ENCODE measurements at places on chromosomes 6 and 20.

- DNase-seq: peak; percentile 13
These were observed 42.5 kb upstream of the ARMC2 start for GRCh38 chr6:108805611-108806167.

GRCh38 chr6:164106345-164106769 is 691.8 kb downstream of the QKI start:
- DNase-seq: no peak

- DNase-seq: no peak
These were observed 14.0 kb downstream of the DEFB110 start for GRCh38 chr6:50007819-50008218.

GRCh38 chr6:134875367-134875766 is 74.5 kb downstream of the ALDH8A1 start:
- DNase-seq: no peak

DNA sequence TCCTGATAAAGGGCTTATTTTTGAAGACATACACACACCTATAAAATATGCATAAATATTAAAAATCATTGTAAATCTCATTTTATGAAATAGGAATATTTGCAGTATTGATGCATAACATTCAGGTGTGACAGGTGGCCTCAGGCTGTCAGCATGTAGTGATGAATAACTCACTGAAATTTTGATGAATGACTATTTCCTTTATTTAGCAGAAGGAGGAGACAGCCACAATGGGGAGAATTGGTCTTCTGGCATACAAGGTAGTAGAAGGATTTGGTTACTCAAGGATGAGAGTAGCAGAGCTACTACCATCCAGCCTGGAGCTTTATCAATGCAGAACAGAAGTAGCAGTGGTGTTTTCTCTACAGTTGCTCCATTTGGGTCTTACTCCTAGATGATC is 47.2 kb downstream of the RGS17 start:
- DNase-seq: no peak

DNA sequence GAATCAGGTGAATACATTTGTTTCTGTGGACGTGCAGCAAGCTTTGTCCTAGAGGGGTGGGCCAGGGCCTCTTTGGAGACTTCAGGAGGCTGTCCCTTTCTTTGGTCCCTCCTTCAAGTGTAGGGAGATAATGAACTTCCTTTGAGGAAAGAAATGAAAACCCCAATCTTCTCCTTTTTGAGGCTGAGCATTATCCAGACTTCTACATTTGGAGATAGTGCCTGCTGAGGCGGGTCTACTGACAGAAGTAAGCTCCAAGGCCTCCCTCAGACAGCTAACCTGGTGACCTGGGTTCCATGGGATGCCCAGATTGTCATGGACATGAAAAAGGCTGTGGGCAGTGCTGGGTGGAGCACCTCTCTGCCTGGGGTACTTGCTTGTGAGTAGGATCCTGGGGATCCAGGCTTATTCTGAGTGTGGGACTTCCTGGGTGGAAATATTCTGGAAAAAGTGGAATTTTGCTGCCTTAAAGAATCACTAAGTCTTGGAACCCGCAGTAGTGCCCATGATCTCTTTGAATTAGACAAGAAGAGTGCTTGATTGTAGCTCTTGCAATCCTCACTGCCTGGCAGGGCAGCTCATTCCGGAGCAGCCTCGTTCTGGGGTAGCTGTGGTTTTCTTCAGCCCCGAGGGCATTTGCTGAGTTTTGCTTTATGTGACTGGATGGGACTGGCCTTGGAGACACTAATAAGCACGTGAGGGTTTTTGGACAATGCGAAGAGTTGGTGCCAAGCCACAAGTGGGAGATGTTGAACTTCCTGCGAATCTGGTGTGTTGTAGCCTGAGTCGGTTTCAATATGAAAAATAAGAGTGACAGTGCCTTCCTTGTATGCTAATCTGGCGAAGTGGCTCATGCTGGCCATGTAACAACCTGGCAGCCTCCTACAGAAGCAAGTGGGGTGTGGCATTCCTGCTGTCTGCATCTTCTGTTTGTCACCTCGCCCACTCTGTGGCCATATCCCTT is 28.1 kb downstream of the SNRNP48 start:
- no peak for DNase-seq

DNA sequence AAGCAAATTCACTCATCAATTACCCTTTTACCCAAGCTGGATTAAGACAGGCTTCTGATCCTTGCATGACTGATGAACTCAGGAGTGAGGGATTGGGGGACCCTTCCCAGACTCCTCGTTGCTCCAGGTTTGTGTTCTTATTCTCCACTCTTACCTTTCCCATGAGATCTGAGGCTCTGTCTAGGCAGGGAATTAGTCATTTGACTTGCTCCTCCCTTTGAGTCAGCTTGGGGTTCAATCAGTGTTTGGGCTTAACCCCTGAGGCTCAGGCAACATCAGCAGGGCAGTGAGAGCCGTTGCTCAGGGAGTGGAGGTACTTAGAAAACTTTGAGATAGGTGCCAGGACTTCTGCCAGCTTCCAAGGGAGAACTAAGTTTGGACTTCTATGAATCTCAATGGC is 20.7 kb upstream of the TOX2 start:
- no peak for DNase-seq

DNA sequence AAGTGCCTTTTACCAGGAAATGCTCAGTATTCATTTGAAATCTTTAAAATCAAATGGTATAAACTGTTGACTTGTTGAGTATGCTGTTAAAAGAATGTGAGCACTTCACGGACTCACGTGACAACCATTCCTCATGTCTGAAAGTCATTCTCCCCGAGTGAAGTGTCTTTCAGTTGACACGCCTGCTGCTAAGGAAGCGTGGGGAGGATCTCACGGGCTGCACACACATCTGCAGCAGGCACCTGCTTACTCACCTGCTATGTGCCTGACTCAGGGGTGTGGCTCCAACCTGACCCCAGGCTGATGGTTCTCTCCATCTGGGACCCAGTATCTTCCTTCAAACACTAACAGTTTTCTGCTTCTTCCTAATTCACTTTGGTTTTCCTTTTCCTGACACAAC is 32.7 kb downstream of the WDR27 start:
- no peak for DNase-seq

DNA sequence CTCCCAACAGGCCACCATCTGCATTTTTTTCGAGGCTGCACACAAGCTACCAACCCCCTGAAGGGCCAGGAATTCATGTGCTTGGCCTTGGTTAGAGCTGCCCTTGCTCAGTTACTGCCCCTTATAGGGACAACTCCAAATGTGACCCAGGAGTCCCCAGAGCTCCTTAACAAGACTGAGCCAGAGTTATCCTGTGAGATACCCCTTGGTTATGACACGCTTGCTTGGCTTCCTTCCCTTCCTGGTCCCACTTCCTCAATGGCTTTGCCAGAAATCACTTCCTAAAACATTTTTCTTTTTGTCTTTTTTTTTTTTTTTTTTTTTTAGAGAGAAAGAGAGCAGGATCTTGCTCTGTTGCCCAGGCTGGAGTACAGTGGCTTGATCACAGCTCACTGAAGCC is 8.9 kb downstream of the TREM1 start:
- DNase-seq: no peak

DNA sequence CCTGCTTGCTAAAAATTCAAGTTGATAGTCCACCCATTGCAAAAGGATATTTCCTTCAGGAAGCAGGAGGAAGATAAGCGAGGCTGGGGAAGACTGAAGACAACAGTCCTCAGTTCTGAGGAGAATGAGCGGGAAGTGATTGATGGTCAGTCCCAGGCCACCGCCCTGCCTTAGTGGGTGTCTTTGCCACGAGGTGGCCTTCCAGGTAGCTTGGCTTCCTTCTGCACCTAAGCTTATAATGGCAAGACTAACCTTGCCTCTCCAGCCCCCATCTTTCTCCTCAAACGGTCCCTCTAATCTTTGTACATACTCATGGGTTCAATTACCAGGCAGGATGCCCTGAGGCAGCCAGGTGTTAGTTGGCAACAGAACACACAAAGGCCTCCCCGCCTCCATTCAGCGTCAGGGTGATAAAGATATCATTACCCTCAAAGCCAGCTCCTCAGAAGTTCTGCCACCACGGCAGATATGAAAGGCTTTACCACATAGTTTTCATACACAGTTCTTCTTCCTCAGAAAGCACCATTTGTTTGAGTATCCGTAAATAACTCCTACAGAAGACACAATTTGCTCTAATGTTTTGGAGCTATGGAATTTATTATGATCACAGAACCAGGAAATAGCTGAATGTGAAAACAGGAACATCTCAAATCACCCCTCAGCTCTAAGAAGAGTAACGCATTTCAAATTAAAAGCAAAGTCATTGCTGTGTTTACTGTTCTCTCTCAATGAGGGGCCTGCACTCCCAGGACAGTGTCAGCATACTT is 249.4 kb downstream of the ATXN1 start:
- DNase-seq: no peak

GRCh38 chr6:77447254-77447653 is 16.0 kb downstream of the HTR1B start:
- DNase-seq: no peak

DNA sequence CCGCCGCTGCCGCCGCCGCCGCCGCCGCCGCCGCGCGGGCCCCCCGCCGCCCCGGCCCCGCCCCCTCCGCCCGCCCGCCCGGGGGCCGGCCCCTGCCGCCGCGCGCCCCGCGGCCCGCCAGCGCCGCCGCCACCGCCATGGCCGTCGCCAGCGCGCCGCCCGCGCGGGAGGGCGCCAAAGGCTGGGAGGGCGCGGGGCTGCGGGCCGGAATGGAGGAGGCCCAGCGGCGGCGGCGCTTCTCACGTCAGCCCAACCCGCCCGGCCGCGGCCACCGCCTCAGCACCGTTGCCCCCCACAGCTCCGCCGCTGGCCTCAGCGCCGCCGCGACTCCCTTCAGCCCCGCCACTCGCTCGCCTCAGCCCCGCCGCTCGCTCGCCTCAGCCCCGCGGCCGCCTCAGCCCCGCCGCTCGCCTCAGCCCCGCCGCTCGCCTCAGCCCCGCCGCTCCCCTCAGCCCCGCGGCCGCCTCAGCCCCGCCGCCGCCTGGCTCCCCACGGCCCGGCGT is 258 bp downstream of the PHF10 start:
- peak; percentile 80 for DNase-seq

DNA sequence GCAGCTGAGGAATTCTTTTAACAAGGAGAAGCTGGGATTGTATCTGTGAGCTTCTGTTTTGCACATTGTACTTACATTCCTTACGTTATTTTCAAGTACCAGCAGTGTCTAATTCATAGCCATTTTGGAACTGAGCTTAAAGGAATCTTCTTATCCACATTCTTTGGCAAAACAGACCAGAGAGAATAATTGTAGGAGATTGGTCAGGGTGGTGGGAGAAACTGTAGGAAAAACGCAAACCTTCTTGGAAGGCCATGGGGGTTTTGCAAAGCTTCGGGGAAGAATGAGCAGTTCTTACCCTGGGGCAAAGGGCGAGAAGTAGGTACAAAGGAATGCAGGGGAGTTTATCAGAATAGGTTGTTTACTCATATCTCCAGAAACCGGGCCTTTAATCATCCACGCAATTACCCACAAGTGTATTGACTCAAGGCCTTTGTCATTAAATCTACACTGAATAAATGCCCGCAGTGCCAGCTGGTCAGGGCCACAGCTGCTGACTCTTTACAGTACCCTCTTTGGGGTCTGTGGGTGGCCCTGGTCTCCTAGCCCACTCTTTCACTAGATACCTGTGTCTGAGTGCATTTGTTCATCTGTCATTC is 39.6 kb upstream of the SPTLC3 start:
- no peak for DNase-seq

DNA sequence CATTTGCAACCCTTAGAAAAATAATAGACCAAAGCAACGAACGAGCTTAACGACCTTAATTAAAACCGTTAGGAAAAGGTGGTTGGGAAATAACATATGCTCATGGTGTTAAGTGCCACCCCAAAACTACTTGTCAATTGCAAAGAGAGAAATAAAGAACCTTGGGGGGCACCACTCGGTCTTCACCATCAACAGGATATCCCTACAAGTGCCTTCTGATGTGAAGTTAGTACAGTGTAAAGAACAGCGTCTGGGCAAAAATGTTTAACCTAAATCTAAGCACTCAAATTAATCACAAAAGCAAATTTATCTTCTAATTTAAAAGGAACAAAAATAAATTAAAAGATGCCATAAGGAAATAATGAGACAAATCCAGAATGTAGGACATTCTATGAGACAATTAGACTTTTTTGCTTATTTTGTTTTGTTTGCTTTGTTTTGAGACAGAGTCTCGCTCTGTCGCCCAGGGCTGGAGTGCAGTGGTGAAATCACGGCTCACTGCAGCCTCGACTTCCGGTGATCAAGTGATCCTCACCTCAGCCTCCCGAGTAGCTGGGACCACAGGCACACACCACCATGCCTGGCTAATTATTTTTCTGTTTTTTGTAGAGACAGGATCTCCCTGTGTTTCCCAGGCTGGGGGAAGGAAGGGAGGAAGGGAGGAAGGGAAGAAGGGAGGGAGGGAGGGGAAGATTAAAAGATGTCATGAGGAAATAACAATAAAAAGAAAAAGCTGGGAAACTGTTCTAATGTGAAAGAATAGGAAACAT is 41.3 kb upstream of the BTN3A2 start:
- no peak for DNase-seq

GRCh38 chr6:154977588-154977987 is 17.5 kb upstream of the TIAM2 start:
- DNase-seq: no peak

DNA sequence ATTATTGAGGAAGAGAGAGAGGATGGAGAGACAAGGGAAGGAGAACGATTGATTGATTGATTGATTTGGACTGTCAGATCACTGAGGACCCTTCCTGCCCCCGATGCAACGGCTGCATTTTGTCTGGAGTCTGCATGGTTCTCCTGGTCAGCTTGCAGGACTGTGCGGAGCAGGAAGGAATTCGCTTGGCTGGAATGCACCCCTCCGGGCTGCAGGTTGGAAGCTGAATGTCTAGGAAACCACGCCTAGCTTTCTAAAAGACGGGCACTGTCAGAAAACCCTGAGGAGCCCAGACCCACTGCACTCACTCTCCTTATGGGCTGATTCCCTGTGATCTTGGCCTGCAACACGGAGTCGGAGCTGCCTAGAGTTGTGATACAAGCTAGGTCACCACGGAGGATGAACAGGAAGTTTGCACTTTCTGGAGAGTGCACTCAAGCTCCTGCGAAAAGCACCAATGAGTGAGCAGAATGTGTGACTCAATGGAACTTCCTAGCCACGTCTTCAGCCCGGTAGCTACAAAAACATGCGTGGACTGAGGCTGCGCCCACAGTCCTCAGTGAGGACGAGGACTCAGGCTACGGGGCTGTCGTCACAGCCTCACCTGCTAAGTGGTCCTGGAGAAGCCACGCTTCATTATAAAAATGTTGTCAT is 14.4 kb downstream of the DACT2 start:
- DNase-seq: no peak

DNA sequence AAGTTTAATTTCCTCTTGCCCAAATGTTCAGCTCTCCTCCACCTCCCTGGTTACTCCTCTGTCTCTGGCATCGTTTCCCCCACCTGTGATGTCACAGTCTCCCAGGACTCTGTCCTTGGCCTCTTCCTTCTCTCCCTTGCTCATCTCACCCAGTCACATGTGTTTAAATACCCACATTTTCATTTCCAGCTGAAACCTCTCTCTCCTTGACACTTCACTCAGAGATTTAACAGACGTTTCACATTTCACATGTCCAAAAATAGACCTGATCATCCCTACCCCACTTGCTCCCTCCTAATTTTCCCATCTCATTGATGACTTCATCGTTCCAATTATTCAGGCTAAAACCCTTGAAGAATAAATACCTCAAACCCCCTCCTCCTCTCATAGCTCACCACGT is 604.1 kb upstream of the JAG1 start:
- no peak for DNase-seq
